HT-29 (cell line): ENCODE measurements at places on chromosomes 12 and 14.

DNA sequence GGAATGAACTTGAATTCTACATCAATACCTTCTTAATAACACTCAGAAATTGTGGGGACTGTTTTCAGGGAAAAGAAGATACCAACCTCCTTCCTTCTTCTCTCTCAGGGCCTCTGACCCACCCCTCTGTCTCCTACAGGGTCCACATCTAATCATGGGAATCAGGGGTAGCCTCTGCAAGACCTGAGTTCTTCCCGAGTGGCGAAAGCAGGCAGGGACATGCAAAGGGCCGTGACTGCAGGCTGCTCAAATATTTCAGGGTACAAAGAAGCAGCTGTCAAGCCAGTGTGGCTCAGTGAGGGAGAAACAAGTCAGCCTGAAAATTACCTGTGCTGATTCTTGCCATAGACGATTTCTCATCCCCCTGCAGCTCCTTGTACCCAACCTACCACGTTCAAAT is 123.1 kb upstream of the PARP11 start:
- DNase-seq: no peak

DNA sequence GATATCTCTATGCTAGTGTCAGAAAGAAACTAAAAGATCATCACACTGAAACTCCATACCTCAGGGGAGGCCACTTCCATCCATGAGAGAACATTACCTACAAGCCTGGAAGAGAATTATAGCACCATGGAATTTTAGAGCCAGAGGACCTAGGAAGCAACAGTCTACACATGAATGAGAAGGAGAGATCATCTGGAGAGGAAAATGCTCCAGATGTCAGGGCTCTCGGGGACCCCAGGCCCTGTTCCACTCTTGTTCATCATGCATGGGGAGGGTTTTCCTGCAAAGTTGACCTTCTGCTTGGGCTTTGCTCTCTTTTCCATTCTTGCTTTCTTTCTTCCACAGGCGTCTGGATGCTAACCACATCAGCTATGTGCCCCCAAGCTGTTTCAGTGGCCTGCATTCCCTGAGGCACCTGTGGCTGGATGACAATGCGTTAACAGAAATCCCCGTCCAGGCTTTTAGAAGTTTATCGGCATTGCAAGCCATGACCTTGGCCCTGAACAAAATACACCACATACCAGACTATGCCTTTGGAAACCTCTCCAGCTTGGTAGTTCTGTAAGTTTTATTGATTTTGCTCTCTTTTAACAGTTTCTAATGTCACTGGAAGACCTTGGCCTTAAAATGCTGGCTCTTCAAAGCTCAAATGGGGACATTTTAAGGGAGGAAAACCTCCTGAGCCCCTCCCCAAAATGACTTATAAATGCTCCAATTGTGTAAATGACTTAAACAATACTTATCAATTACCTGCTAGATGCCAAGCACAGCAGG is 110.7 kb downstream of the ZFC3H1 start:
- no peak for DNase-seq

GRCh38 chr14:24080888-24081738 is 9.8 kb downstream of the CPNE6 start:
- DNase-seq: peak; percentile 24

DNA sequence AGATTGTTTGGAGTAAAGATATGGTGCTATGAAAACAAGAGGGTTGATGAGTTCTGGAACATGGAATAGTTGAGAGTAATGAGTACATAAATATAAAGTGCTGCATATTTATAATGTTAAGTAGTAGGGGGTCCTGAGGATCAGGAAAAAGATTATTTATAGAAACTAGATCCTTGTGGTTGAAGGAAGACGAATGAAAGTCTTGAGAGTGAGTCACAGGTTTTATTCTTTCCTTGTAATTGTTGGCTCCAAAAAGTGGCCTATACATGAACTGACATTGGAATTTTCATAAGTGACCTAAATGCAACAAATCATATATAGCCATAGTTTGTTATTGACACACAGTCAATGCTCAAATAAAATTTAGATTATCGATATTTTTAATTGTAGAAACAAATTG is 440.4 kb upstream of the PRICKLE1 start:
- no peak for DNase-seq

- no peak for DNase-seq
Measured at GRCh38 chr14:97137705-97138104, 340.5 kb downstream of the VRK1 start.

DNA sequence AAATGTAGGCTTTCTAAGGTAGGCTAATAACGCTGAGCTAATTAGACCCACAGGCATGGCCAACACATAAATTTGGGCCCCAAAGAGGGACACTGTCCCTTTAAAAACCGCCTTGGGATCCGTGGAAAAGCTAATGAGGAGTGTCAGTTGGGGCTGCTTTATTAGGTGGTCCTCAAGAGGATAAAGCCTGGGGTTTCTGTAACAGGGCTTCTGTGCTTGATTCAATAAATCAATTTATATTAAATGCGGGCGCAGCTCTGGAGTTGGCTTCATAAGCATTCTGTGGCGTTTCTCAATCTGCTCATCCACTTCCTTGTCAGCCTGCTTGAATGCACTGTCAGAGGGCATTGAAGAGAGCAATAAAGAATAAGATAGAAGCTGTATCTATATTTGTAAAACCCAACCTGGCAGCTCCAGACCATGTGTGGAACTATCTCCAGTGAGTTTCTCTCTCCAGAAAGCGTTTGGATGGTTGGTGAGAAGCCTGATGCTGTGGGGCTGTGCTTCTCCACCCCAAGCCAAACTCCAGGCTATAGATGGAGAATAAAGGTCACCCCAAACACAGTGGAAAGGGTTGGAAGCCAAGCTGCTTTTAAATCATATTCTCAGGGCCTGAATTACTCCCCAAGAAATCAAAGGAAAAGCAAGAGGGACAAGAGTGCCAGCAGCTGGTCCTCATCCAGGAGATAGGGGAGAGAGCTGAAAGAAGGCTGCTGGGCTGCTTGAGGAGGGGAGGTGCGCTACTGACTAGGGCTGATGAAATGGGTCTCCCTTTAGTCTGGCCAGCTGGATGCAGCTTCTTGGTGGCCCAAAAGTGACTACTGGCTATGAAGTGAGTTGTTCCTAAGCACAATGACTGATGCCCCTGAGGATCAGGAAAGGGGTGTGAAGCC is 222.0 kb downstream of the PPM1H start:
- DNase-seq: no peak

GRCh38 chr12:118190266-118190665 is 54.3 kb downstream of the PEBP1 start:
- no peak for DNase-seq

GRCh38 chr14:82362452-82362851 is 828.8 kb upstream of the SEL1L start:
- no peak for DNase-seq

- no peak for DNase-seq
Measured at GRCh38 chr14:50085570-50086320, 30.6 kb downstream of the VCPKMT start.

GRCh38 chr12:48796976-48797375 is 8.1 kb upstream of the ADCY6 start:
- DNase-seq: no peak

DNA sequence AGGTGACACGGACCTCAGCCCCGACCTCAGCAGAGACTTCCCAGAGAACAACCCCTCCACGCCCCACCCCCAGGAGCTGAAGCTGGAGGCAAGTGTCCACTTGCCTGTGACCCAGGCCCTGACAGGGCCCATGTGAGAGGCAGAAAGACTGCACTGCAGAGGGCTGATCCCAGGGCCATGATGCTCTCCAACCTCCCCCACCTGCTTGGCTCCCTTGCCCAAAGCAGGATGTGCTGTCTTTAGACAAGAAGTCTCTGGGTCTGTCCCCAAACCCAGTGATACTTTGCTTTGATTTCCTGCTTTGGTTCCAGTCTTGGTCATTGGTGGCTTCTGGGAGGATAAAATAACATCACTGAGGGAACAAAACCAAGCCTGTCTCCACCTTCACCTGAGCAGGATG is 59.4 kb downstream of the BCL11B start:
- DNase-seq: no peak

DNA sequence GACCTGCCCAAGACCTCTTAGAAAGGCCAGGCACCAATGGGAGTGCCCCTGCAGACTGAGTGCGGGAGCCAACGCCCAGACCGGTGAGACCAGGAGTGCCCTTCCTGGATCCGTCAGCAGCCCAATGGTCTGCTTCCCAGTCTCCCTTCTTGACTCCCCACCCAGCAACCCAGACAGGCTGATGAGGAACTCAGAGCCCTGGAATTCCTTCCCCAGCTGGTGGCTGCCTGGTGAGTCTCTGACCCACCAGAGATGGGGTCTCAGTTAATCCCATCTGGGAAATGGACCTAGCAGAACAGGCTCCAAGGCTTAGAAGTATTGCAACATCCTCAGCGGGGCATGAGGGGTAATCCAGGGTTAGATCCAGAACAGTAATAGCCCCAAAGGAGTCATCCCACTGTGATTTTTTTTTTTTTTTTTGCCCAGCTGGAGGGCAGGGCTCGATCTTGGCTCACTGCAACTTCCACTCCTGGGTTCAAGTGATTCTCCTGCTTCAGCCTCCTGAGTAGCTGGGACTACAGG is 1.5 kb upstream of the RASAL1 start:
- DNase-seq: no peak

DNA sequence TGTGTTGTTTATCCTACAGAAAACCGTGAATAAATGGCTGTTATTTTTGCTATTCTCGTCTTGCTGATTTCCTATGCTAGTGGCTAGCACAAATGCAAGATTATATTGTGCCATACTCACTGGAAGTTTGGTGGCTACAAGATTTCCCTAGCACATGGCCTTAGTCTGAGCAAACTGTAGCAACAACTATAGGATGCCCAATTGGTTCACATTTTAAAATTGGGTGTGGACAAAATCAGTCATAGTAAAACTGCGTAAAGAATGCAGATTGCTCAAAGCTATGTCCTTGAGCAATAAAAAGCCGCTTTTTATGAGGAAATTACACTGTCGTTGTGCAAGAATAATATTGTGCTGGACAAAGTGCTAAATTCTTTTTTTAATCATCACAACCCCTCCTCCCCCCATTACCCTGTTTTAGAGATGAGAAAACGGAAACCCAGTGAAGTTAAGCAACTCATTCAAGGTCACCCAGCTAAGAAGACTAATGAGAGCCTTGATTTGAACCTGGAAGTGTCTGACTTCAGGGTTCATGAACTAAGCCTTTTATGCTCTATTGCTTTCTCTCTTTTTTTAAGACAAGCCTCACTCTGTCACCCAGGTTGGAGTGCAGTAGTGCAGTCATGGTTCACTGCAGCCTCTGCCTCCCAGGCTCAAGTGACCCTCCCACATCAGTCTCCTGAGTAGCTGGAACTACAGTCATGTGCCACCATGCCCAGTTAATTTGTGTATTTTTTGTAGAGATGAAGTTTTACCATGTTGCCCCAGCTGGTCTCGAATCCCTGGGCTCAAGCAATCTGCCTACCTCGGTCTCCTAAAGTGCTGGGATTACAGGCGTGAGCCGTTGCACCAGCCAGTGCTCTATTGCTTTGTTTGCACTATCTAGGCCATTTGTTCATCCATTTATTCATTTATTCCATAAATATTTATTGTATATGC is 73.6 kb downstream of the SRGAP1 start:
- DNase-seq: peak; percentile 41

GRCh38 chr14:22976620-22977433 is 5.5 kb downstream of the AJUBA start:
- DNase-seq: peak; percentile 77

DNA sequence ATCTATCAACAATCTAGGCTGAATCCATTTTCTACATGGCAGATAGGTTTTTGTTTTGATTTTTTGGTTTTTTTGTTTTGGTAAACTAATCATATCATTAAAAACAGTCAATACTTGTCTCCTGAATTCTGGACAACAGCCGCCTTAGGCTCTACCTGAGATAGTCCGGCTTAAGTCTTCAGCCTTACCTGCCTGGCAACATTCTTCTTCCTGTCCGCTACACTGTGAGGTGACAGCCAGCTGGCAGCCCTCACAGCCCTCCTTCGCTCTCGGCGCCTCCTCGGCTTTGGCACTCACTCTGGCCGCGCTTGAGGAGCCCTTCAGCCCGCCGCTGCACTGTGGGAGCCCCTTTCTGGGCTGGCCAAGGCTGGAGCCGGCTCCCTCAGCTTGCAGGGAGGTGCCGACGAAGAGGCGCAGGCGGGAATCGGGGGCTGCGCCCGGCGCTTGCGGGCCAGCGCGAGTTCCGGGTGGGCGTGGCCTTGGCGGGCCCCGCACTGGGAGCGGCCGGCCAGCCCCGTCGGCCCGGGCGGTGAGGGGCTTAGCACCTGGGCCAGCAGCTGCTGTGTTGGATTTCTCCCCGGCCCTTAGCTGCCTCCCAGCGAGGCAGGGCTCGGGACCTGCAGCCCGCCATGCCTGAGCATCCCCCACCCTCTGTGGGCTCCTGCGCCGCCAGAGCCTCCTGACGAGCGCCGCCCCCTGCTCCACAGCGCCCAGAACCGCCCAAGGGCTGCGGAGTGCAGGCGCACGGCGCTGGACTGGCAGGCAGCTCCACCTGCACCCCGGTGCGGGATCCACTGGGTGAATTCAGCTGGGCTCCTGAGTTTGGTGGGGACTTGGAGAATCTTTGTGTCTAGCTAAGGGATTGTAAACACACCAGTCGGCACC is 49.0 kb downstream of the MDGA2 start:
- DNase-seq: no peak

DNA sequence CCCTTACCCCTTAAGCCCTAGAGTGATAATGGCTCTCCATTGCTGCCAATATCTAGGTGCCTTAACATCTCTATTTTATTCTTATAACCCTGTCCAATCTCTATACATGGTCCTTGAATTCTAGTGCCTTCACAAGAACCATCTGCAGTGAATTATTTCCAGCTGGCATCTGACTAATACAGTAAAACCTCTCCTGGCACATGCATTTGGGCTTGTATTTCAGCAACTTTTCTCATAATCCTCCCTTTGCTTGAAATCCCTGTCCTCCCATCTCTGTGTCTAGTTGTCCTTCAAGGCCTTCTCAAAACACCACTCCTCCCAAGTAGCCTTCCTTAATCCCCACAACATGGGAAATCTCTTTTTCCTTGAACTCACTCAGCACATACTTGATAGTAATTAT is 14.2 kb upstream of the HMGA2 start:
- DNase-seq: no peak

GRCh38 chr12:56266693-56267442 is at the start of gene COQ10A:
TSS of gene COQ10A (plus strand) at chr12:56266942. CDS start at chr12:56267119, 177 bp downstream.
- DNase-seq: peak; percentile 93

- no peak for DNase-seq
Measured at GRCh38 chr14:52545584-52546317, 6.6 kb downstream of the TXNDC16 start.

- no peak for DNase-seq
Measured at GRCh38 chr12:95390192-95390591, 83.8 kb upstream of the METAP2 start.

GRCh38 chr14:92928258-92928629 is 5.3 kb downstream of the CHGA start:
- DNase-seq: no peak

GRCh38 chr14:40911141-40911540 is 695.5 kb upstream of the LRFN5 start:
- DNase-seq: no peak

GRCh38 chr14:58119381-58119780 is 32.6 kb downstream of the ARMH4 start:
- no peak for DNase-seq

DNA sequence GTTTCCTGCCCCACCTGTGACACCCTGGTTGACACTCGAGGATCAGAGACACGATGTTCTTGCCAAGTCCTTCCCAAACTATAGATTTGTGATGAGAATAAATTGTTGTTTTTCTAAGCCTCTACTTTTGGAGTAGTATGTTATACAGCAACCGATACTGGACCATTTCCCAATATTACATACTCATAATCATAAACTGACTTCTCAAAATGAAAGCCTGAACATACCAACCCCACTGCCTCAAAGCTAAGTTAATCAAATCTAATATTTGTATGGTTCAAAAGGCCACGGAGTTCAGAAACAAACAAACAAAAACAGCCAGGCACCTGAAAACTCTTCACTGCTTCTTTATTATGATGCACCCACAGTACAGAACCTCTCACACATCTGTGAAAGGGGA is 52.3 kb upstream of the GPHB5 start:
- no peak for DNase-seq
